ENCODE measurements at places on chromosomes 6 and 20. TPM values are rescaled to one million over a fixed set of nuclear protein-coding genes. Genes with fewer than 3 reads are reported as not detected.

- DNase-seq: no peak
Observed at GRCh38 chr20:60477958-60478357, 519.7 kb downstream of the CDH26 start.

DNA sequence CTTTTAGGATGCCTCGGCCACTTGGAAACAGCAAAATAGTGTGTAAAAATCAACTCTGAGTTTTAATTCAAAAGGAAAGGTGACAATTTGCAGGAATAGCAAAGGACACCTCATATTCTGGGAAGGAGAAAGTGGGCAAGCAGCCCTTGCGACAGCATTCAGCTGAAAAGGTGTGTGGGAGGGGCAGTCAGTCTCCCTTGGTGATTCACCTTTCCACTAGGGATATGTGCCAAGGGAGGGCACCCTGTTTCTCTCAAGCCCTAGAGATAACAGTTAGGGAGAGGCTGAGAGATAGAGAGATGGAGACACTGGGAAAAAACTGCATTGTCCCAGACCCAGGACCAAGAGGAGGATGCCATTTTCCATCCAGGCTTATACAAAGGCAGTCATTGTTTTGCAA, 228.1 kb downstream of the EPM2A start:
- DNase-seq: no peak

DNA sequence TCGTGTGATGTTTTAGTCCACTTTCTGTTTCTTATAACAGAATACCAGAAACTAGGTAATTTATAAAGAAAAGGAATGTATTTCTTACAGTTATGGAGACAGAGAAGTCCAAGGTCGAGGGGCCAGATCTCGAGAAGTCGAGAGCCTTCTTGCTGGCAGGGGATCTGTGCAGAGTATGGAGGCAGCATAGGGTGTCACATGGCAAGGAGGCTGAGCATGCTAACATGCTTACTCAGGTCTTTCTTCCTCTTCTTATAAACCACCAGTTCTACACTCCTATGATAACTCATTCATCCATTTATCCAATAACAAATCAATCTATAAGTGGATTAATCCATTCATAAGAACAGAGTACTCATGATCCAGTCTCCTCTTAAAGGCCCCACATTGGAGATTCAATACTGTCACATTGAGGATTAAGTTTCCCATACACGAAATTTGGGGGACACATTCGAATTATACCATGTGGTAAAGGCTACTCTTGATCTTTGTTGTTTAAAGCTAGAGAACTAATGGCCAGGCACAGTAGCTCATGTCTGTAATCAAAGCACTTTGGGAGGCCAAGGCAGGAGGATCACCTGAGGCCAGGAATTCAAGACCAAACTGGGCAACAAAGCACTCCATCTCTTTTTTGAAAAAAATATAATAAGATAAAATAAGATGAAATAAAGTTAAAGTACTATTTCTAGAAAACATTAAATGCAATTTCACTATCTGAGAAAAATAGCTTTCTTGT, 2.1 kb downstream of the GOPC start:
- DNase-seq: no peak

DNA sequence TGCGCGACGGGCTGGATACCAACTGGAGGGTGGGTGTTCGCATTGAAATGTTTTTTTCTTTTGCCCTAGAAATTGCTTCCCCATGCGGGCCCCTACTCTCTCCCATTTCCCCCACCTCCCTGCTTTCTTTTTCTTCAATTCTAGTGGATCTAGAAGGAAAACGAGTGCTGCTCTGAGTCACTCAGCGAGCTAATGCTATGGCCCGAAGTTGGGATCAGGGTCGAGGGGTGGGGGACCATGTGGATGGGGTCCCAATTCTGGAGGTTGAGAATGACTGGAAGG, 71.5 kb downstream of the SOX4 start:
- no peak for DNase-seq

GRCh38 chr6:84078335-84078734, 44.8 kb downstream of the MRAP2 start:
- no peak for DNase-seq

DNA sequence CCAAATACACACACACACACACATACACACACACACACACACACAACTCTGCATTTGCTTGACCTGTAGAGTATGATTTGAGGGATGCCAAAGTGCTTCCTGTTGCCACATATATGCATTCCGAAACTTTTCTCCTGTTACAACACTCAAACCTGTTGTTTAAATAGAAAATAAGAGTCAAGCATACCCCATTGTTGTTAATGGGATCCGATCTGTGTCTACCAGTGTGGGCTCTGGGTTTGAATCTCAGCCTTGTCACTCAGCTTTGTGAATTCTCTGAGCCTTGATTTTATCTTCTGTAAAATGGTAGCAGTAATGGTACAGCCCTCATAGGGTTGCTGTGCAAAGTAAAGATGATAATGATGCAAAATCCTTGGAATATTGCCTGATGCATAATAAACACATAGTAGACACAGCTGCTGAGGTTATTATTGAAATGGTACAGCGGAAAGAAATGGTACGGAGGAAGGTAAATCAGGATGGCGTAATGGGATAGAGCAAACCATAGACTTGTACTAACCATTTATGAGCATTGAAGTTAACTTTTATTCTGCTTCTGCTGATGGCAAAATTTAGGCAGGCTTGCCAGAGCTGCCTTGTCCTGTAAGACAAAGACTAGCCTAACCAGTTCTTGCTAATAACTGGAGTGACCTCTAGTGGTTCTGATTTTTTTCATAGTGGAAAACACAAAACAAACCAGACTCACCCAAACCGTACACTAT, 113.5 kb upstream of the PHACTR1 start:
- no peak for DNase-seq

- DNase-seq: no peak
Observed at GRCh38 chr6:27422651-27423332, 34.2 kb downstream of the ZNF391 start.

- DNase-seq: no peak
Observed at GRCh38 chr6:63321821-63322220, 2.0 kb upstream of the LGSN start.

DNA sequence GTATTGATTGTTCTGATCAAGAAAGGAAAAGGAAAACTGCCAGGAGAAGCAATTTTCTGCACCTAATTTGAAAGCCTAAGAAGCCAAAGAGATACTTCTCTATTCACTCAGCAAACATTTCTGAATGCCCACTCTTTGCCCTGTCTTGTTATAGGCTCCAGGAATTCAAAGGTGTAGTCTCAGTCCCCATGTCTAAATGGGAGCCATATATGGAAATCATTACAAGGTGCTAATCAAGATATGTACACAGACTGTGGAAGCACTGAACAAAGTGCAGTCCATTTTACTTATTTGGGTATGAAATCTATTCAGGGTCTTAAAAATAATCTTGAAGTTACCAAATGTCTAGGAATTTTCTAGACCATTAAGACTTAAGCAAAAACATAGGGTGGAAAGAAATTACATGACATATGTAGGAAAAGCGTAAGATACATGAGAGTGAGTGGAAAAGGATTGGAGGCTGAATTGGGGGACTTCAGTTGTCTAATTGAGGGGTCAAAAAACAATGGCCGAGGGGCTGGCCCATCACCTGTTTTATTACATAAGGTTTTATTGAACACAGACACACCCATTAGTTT, 39.0 kb upstream of the ASCC3 start:
- DNase-seq: no peak

- no peak for DNase-seq
Observed at GRCh38 chr6:53699462-53699861, 33.9 kb upstream of the KLHL31 start.

- DNase-seq: no peak
Observed at GRCh38 chr6:169810066-169810989, 58.9 kb downstream of the ERMARD start.

DNA sequence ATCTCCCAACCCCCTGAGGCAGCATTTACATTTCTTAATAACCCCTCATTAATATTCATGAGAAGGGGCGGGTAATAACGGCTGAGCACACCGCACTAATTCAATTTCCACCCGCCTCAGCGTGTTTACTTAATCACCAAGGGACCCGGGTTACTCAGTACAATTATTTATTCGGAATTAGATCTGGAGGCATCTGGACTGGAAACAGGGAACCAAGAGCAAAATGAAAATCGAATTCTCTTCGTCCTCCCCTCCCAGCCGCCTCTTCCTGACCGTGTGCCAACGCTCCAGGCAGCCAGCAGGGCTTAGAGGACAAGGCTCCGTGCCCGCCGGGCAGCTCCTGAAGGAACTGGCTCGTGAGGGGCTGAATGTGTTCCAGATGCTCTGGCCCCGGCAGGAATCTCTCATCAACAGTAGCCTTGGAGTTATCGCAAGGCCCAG, 23.5 kb upstream of the CTNNBL1 start:
- DNase-seq: no peak

- no peak for DNase-seq
Observed at GRCh38 chr6:85096976-85097375, 332.6 kb upstream of the TBX18 start.

The PROKR2 gene
- total RNA-seq: not detected

The PRPH2 gene
- not detected for total RNA-seq

The SLC17A5 gene
- total RNA-seq: 7.2 TPM

The POFUT1 gene
- total RNA-seq: 18.7 TPM

The DOK5 gene
- total RNA-seq: 1.3 TPM

Measured in activated naive CD4-positive, alpha-beta T cell treated with anti-CD3 and anti-CD28 coated beads, Interleukin-2, amount 50 U/mL, for 72 hours (primary cell).